ENCODE measurements at places on chromosomes 12 and 14. TPM values are rescaled to one million over a fixed set of nuclear protein-coding genes. Genes with fewer than 3 reads are reported as not detected.
A peak's percentile ranks its signal among the peaks of the same experiment; 100 is the strongest.

GRCh38 chr12:100913872-100914592, 119.5 kb downstream of the ANO4 start:
- DNase-seq = no peak
- H3K36me3 ChIP-seq = no peaks in the 10 kb centered on the region
- no peaks in the 10 kb centered on the region for H3K27me3 ChIP-seq
- H3K4me3 ChIP-seq = no peak overlapping the region
- H3K27ac ChIP-seq = no peak overlapping the region

DNA sequence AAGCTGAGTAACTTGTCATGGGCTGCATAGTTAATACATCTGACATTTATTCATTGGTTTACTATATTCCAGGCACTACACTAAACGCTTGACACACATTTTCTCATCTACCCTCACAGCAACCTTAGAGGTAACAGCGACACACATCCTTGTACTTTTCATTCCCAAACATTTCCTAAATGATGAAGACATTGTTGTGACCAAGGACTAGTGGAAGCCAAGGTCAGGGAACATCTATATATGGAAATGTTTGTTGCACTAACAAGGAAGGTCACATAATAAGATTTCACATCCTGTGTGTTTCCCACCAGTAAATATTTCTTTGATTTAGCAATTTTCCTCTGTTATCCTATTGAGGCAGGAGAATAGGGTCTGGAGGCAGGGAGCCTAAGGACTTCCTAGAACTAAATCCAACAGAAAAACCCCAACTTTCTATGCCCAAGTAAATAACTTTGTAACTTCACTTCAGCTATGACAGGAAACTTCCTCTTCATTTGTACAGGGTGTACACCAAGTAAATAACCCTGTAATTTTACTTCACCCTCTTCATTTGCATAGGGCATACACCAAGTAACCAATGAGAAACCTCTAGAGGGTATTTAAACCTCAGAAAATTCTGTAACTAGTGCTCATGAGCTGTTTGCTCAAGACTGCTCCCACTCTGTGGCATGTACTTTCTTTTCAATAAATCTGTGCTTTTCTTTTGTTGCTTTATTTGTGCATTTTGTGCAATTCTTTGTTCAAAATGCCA, 48.4 kb downstream of the ZNF641 start:
- no peak overlapping the region for H3K27ac ChIP-seq
- H3K4me1 ChIP-seq = no peaks in the 10 kb centered on the region
- no peaks in the 10 kb centered on the region for H3K36me3 ChIP-seq
- DNase-seq = no peak
- H3K4me3 ChIP-seq = no peak overlapping the region

- H3K27ac ChIP-seq = peak overlapping the region; percentile 22
- no peaks in the 10 kb centered on the region for H3K27me3 ChIP-seq
- H3K4me3 ChIP-seq = no peak overlapping the region
- H3K4me1 ChIP-seq = peaks cover 32% of the 10 kb centered on the region
These were observed 6.1 kb upstream of the PSMA6 start for GRCh38 chr14:35286003-35286600.

Gene ATP2A2
- total RNA-seq = 117 TPM

- peaks cover 6% of the 10 kb centered on the region for H3K4me1 ChIP-seq
- H3K27ac ChIP-seq = no peak overlapping the region
- H3K4me3 ChIP-seq = no peak overlapping the region
- no peak for DNase-seq
These were observed 10.7 kb downstream of the SCARB1 start for GRCh38 chr12:124852911-124853427.

GRCh38 chr12:115010324-115010995, 326.5 kb upstream of the TBX3 start:
- no peaks in the 10 kb centered on the region for H3K36me3 ChIP-seq
- H3K4me1 ChIP-seq = no peaks in the 10 kb centered on the region
- DNase-seq = no peak
- H3K27me3 ChIP-seq = no peaks in the 10 kb centered on the region

Gene KCNK13
- total RNA-seq = not detected

Gene IKZF4
- total RNA-seq = 5.0 TPM
